ENCODE measurements at places on chromosomes 12 and 14.

DNA sequence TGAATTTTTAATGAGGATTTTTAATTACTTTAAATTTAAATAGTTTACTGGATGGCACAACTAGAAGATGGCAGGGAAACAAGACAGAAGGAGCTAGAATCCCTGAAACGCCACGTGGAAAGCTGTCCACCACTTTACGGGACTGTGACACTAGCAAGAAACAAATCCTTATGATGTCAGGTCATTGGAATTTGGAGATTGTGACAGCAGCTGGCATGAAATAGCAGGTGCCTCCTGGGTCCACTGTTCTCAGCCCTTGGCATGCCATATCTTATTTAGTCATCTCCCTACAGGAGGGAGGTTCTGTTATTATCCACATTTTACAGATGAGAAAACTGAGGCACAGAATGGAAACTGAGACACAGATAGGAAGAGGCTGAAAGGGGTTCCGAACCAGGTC lies 113.8 kb downstream of the BCL11B start:
- H3K27me3 ChIP-seq = no peaks in the 10 kb centered on the region
- peaks cover 2% of the 10 kb centered on the region for H3K36me3 ChIP-seq
- no peak overlapping the region for H3K4me3 ChIP-seq
- no peak overlapping the region for H3K27ac ChIP-seq

- H3K27me3 ChIP-seq = peaks cover 7% of the 10 kb centered on the region
- no peaks in the 10 kb centered on the region for H3K36me3 ChIP-seq
- no peaks in the 10 kb centered on the region for H3K4me1 ChIP-seq
- no peak overlapping the region for H3K4me3 ChIP-seq
- no peak for DNase-seq
- H3K27ac ChIP-seq = no peak overlapping the region
These were observed 31.7 kb downstream of the ANO2 start for GRCh38 chr12:5913387-5913786.

DNA sequence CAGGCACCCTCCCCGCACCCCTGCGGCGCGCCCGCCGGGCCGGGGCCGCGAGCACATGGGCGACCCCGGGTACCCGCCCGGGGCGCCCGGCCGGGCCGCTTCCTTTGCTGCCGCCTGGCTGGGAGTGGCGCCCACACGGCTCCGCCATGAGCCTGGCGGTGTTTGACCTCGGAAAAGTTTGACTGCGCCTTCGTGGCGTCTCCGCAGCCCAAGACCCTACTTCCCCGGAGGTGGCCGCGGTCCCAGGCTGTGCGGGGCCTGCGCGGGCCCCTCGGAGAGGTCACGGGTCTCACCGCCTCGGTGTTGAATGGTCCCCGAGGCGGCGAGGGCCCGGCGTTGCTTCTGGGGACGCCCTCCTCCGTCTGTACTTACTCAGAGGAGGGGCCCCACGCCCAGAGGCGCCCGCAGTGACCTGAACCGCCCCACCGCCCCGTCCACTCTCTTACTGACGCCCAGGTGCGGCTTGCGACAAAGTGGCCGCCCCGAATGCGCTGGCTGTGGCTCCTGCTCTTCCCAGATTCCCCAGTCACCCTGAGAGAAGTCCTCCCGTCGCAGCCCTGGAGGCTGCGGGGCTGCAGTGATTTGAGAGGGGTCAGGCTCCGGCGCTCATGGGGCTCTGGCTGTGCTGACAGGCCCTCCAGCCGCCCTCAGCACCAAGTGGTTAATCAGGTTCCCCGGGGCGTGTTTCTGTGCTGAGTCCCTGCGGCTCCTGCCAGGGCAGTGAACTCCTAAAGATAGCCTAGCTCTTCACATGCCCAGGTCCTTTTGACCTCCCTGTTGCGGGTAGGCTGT lies 5.8 kb downstream of the KMT5A start:
- H3K27me3 ChIP-seq = no peaks in the 10 kb centered on the region
- peak overlapping the region; percentile 90 for H3K27ac ChIP-seq
- peak; percentile 65 for DNase-seq
- H3K36me3 ChIP-seq = peaks cover 47% of the 10 kb centered on the region
- H3K4me3 ChIP-seq = peak overlapping the region; percentile 87
- peaks cover 43% of the 10 kb centered on the region for H3K4me1 ChIP-seq

- no peak overlapping the region for H3K4me3 ChIP-seq
- H3K36me3 ChIP-seq = no peaks in the 10 kb centered on the region
- DNase-seq = no peak
- H3K27ac ChIP-seq = no peak overlapping the region
- no peaks in the 10 kb centered on the region for H3K4me1 ChIP-seq
These were observed 124.0 kb downstream of the NTS start for GRCh38 chr12:85998074-85998473.

- no peaks in the 10 kb centered on the region for H3K27me3 ChIP-seq
- DNase-seq = no peak
- peak overlapping the region; percentile 87 for H3K27ac ChIP-seq
These were observed 485 bp upstream of the PSME1 start for GRCh38 chr14:24135584-24135833.

DNA sequence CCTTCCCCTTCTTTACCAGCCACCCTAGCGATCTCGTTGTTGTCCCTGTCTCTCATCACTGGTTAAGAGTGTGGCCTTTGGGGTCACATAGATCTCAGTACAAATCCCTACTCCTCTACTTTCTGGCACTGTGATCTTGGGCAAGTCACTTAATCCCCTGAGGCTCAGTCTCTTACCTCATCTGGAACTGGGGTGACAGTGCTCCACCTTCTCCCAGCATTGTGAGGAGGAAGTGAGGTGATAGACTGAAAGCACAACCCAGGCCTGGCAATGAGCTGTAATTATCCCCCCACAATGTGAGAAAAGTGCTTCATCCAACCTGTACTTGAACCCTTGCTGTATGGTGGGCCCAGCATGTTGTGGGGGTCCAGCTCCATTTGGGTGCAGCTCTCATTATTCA lies 48.0 kb downstream of the IRAK3 start:
- no peak overlapping the region for H3K27ac ChIP-seq
- no peak overlapping the region for H3K4me3 ChIP-seq
- H3K27me3 ChIP-seq = peaks cover 52% of the 10 kb centered on the region
- no peak for DNase-seq

GRCh38 chr12:104998423-104999346 lies 12.6 kb downstream of the NOPCHAP1 start:
- H3K4me3 ChIP-seq = no peak overlapping the region
- no peak overlapping the region for H3K27ac ChIP-seq
- no peak for DNase-seq
- H3K27me3 ChIP-seq = no peaks in the 10 kb centered on the region
- peaks cover 7% of the 10 kb centered on the region for H3K4me1 ChIP-seq

GRCh38 chr14:24885410-24885913 lies 164.5 kb downstream of the STXBP6 start:
- no peak overlapping the region for H3K27ac ChIP-seq
- H3K4me1 ChIP-seq = no peaks in the 10 kb centered on the region
- H3K27me3 ChIP-seq = peaks cover 25% of the 10 kb centered on the region
- H3K36me3 ChIP-seq = no peaks in the 10 kb centered on the region
- H3K4me3 ChIP-seq = no peak overlapping the region

- H3K27me3 ChIP-seq = no peaks in the 10 kb centered on the region
- no peak overlapping the region for H3K4me3 ChIP-seq
- no peak for DNase-seq
These were observed 464.4 kb downstream of the ZFP36L1 start for GRCh38 chr14:68328509-68328908.

DNA sequence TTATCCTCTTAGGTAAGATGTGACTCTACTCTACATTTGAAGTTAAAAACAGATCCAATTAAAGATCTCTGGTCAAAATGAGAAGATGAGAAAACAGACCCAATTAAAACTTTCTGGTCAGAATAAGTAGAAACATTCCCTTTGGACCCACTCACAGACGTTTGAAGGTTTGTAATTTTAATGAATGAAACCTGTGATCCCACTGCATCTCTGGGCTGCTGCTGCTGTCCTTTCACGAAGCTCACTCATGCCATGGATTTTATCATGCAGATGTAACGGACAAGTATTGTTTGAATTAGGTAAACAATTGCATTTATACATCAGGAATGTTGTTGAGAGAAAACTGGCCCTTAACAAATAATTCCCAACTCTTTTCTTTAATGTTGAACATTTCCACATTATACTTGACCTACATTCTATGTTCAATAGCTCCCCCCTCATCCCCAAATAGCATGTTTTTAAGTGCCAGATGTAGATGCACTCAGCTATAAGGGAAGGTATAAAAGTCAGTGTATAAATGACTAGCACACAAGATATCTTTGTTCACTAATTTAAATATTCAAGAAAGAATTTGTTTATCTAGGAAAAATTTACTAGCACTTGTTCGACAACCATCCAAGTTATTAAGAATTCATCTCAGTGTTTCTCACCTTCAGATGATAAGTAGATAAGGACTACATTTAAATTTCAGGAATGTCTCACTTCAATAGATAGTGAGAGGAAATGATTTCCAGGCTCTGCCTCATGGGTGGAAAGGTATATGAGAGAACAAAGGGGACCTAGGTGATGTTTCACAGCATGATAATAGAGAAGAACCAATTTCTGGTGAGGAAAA lies 202.3 kb upstream of the LMNTD1 start:
- no peaks in the 10 kb centered on the region for H3K27me3 ChIP-seq
- no peaks in the 10 kb centered on the region for H3K36me3 ChIP-seq
- H3K4me1 ChIP-seq = no peaks in the 10 kb centered on the region
- no peak overlapping the region for H3K27ac ChIP-seq

GRCh38 chr12:77225373-77225772 lies 160.0 kb upstream of the E2F7 start:
- H3K27me3 ChIP-seq = no peaks in the 10 kb centered on the region
- no peak overlapping the region for H3K27ac ChIP-seq
- H3K36me3 ChIP-seq = no peaks in the 10 kb centered on the region
- H3K4me3 ChIP-seq = no peak overlapping the region
- H3K4me1 ChIP-seq = no peaks in the 10 kb centered on the region

DNA sequence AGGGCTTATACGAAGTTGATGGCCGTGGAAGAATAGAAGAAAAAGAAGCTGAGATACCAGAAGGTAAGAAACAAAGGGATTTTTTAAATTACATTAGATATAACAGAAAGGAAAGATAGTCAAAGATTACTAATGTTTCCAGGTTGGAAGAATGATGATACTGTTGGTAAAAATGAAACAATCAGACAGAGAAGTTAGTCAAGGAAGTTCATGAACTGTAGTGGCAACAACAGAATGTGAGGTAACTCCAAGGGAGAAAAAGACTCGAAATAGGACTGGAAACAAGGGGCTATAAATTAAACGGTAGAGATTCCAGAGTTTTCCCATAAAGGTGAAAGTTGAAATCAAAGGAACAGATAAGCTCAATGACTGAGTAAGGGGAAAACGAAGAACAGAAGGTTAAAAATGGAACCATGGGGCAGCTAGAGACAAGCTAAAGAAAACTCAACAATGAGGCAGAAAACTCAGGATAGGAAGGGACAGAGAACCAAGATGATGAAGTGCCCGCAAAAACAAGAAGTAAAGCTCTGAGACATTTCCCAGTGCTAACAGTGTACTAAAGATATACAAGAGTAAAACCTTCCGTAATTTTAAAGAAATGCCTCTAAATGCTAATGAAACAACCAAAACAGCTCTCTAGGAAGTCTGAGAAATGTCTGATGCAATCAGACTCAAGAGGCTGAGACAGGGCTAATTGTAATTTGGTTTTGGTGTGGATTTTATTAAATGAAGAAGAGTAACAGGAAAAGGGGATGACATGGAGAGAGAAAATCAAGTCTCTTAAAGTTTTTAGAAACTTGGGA lies 70.0 kb downstream of the PPP2R5E start:
- H3K4me1 ChIP-seq = peaks cover 65% of the 10 kb centered on the region
- no peak overlapping the region for H3K27ac ChIP-seq
- DNase-seq = no peak

- H3K27ac ChIP-seq = no peak overlapping the region
- peaks cover 11% of the 10 kb centered on the region for H3K27me3 ChIP-seq
- H3K4me1 ChIP-seq = no peaks in the 10 kb centered on the region
- no peak for DNase-seq
These were observed 57.4 kb downstream of the ACSM4 start for GRCh38 chr12:7361265-7361664.

GRCh38 chr12:66354291-66354690 lies 52.0 kb downstream of the HELB start:
- H3K4me3 ChIP-seq = no peak overlapping the region
- no peak overlapping the region for H3K27ac ChIP-seq
- no peak for DNase-seq

- no peak for DNase-seq
- no peaks in the 10 kb centered on the region for H3K36me3 ChIP-seq
- peaks cover 18% of the 10 kb centered on the region for H3K4me1 ChIP-seq
- H3K4me3 ChIP-seq = no peak overlapping the region
These were observed 142.4 kb downstream of the ZFP36L1 start for GRCh38 chr14:68650404-68650994.

DNA sequence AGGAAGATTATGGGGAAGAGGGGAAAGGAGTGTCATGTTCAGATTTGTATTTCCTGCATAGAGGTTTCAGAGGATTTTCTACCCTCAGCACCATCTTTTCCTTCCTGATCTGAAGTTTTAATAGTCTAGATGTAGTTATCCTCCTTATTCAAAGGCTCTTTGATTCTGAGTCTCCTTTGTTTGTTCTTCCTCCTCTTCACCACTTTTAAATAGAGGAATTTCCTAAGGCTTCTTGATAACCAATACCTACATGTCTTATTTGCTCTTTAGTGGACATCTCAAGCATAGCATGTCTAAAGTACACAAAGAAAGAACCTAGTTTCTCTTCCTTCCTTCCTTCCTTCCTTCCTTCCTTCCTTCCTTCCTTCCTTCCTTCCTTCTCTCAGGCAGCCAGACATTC lies 8.3 kb downstream of the MGAT4C start:
- H3K36me3 ChIP-seq = no peaks in the 10 kb centered on the region
- H3K27ac ChIP-seq = no peak overlapping the region
- no peak overlapping the region for H3K4me3 ChIP-seq
- no peaks in the 10 kb centered on the region for H3K27me3 ChIP-seq

GRCh38 chr12:108459149-108459548 lies 55.9 kb upstream of the FICD start:
- no peaks in the 10 kb centered on the region for H3K4me1 ChIP-seq
- no peak overlapping the region for H3K27ac ChIP-seq
- peaks cover 47% of the 10 kb centered on the region for H3K27me3 ChIP-seq
- no peak overlapping the region for H3K4me3 ChIP-seq
- no peaks in the 10 kb centered on the region for H3K36me3 ChIP-seq

DNA sequence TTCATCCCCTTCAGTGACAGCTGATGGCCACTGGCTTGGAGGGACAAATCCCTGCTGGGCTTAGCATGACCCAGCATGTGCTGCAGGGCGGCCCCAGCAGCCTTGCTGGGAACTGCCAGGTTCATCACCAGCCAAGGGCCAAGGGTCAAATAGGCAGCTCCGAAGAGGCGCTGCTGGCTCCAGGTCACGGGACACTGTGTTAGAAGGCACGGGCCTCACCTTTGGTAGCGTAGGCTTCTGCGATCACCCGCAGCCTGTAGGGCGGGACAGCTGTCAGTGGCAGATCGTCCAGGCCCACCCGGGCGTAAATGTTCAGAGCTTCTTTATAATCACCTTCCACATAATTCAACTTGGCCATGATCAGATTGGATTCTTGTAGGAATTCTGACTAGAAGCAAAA lies 35.7 kb downstream of the TTC7B start:
- H3K4me3 ChIP-seq = no peak overlapping the region
- H3K36me3 ChIP-seq = no peaks in the 10 kb centered on the region
- H3K27me3 ChIP-seq = no peaks in the 10 kb centered on the region
- no peaks in the 10 kb centered on the region for H3K4me1 ChIP-seq

- no peak for DNase-seq
- H3K4me3 ChIP-seq = peak overlapping the region; percentile 93
- H3K36me3 ChIP-seq = peaks cover 62% of the 10 kb centered on the region
These were observed 1.4 kb downstream of the VAMP1 start for GRCh38 chr12:6469092-6469491.
